ENCODE measurements at places on chromosomes 5 and 9.

- DNase-seq, result peak; percentile 65
Measured at GRCh38 chr5:180343831-180344695, 9.1 kb downstream of the GFPT2 start.

DNA sequence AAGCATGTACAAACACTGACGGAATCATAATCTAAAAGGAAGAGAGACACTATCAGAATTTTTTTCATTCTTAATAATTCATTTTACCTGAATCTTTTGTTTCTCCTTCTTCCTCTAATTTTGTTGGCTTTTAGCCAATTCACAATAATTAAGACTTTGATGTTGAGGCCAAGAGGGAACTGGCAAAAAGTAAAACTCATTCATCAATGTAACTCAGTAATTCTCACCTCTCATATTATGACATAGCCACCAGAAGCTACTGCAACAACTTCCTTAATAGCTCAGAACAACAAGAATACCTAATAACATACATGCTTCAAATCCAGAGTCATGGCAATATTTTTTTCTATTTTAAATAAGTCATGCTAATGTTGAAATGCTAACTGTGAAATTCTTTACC, 64.5 kb downstream of the MCTP1 start:
- no peak for DNase-seq

DNA sequence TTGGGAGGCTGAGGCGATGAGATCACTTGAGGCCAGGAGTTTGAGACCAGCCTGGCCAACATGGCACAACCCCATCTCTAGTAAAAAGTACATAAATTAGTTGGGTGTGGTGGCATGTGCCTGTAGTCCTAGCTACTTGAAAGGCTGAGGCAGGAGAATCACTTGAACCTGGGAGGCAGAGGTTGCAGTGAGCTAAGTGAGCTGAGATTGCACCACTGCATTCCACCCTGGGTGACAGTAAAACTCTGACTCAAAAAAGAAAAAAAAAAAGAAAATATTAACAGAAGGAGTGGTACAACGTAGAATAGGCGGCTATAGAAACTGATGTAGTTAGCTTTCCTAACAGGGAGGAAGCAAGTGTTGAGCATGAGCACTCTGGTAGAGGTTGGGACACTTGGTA, 59.9 kb downstream of the PBX3 start:
- DNase-seq, result peak; percentile 50

DNA sequence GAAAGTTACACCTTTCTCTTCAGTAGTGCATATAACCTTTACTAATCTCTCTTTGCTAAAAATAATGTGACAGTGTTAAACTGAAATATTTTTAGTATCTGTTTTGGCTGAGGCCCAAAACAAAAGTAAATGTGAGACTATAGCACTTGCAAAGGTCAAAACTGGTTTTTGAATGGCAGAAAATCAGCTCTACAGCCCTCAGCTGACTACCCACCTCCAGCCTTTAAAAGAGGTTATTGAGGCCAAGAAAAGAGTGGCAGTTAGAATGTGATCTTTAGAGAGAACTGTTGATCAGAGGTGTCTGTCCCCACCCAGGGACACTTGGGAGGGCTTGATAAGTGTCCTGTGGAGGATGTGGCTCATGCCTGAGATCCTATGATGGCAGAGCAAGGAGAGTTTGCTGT, 30.9 kb downstream of the PRKACG start:
- no peak for DNase-seq

GRCh38 chr5:158640593-158640980, 459.1 kb downstream of the EBF1 start:
- DNase-seq, result peak; percentile 43

- DNase-seq, result no peak
Measured at GRCh38 chr9:108956631-108957026, 22.4 kb downstream of the ABITRAM start.

- no peak for DNase-seq
Measured at GRCh38 chr5:8291641-8292040, 422.7 kb downstream of the MTRR start.

- no peak for DNase-seq
Measured at GRCh38 chr5:146112476-146112875, 7.1 kb upstream of the PLAC8L1 start.

DNA sequence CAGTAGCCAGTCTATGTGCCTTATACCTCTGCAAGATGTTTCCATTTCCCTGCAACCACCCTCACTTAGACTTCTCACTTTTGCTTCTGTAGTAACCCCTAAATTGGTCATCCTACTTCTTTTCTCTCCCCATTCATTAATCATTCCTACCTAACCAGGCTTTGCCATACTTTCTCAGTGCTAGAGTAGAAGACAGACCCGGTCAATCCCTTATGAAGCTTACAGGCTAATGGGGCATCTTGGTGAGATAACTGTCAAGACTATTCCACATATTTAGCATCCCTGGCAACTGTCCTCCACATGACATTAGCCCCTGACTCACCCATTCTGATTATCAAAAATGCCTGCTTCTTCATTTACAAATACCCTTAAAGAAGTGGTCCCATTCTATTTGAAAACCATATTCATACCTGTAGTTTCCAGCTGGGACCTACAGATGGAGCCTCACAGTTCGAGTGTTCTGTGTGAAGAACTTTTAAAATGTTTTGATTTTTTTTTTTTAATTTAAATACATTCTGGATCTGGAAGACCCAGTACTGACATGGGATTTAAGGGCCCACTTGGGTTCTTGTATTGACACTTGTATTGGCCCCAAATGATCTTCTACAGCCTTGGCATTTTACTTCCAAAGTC, 21.0 kb downstream of the F2RL2 start:
- DNase-seq, result peak; percentile 24

DNA sequence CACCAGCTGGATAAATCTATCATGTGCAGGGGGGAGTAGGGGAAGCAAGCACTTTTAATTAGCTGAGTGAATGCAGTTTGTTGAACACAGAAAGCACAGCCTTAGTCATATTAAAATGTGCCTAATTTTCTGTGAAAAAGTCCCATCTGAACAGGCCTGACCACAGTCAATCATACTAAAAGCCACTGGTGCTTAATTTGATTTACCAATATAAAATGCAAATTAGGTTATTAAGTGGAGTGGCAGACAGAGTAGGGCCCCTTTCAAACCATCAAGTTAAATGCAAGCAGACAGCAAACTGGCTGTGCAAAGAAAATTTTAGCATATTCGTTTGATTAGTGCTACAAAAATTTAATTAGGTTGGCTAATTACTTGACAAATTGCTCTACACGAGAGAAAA, 176.1 kb downstream of the ISL1 start:
- no peak for DNase-seq

Data from fibroblast of gingiva (primary cell).